ENCODE measurements at places on chromosomes 4 and X.

- DNase-seq = no peak
Measured at GRCh38 chrX:132676561-132677186, 187.8 kb upstream of the MBNL3 start.

DNA sequence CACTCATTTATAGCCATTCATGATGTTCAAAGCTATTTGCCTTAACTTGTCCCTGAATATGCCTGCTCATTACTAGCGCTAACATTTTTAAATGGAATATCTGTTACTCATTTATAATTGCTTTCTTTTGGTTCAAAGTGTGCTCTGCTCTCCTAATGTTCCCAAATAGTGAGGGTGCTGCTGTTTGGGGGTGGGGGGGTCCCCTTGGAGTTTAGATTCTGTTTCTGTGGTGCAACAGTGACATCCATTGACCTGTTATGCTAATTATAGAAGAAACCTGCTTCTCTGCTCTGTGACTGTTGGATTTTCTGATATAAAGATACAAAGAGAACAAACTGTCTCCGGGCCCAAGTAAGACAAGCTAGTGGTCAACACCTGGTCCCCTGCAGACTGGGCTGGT lies 222.4 kb downstream of the SHROOM3 start:
- no peak for DNase-seq

DNA sequence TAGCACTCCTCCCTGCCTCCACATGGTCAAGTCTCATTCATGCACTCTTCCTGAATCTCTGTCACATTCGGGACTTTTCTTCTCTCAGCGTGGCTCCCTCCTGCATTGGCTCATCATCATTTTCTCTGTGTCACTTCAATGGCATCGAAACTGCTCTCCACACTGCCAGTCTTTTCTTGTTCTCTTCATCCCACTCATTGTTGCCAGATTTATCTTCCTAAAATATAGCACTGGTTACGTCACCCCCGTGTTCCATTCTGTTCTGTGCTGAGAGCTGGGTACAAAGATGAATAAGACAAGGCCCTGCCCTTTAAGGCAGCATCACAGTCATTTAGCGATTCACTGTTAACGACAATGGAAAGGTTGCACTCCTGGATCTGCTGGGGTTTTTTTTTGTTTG lies 174.4 kb upstream of the TBC1D9 start:
- DNase-seq = no peak

GRCh38 chr4:139808808-139809756 lies 143.5 kb downstream of the MGST2 start:
- DNase-seq = no peak

DNA sequence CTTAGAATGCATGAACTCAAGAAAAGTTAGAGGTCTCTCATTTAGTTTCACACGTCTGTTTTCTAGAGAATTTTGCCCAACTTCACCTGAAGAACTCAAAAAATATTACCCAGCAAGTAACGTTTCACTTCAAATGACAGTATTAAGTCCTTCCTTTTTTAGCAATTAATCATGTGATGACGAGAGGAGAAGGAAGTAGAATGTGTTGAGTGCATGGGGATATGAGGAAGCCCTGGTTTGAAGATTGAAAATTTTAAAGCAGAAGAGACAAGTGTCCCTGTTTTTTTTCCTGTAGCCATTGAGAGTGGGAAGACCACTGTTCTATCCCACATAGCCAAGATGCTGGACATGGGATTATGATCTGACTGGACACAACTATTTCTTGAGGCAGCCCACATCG lies 406.3 kb upstream of the CPEB2 start:
- no peak for DNase-seq

DNA sequence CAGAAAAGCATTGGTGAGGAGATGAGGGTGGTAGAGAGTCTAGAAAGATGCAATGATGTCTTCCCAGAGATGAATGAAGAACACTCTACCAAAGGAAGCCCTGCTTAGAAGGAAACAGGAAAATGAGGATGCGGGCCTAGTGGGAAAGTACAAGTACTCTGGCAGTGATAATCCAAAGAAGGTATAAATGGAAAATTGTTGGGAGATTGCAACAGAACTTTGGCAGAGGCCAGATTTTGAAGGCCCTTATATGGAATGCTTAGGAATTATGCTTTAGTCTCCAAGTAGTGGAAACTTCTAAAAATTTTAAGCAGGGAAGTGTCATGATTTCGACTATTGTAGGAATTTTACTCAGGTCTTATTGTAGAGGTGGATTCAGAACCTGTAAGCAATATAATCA lies 11.0 kb downstream of the ARSJ start:
- no peak for DNase-seq

DNA sequence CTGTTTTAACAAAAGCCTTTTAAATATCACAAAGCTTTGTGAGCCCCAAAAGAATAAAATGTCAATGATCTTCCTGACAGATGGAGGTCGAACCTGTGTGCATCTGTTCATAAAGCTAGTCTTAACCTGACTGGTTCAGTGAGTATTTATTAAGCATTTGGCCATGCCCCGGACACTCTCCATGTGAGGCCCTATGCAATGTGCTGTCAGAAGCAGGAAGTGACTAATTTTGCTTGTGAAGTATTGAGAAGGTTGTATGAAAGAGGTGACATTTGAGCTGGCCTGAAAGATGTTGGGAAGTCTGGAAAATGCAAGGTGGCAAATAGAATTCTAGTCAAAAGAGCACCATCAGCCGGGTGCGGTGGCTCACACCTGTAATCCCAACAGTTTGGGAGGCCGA lies 171.4 kb downstream of the MSL3 start:
- DNase-seq = no peak

- DNase-seq = no peak
Measured at GRCh38 chr4:133287396-133287795, 138.3 kb downstream of the PCDH10 start.

DNA sequence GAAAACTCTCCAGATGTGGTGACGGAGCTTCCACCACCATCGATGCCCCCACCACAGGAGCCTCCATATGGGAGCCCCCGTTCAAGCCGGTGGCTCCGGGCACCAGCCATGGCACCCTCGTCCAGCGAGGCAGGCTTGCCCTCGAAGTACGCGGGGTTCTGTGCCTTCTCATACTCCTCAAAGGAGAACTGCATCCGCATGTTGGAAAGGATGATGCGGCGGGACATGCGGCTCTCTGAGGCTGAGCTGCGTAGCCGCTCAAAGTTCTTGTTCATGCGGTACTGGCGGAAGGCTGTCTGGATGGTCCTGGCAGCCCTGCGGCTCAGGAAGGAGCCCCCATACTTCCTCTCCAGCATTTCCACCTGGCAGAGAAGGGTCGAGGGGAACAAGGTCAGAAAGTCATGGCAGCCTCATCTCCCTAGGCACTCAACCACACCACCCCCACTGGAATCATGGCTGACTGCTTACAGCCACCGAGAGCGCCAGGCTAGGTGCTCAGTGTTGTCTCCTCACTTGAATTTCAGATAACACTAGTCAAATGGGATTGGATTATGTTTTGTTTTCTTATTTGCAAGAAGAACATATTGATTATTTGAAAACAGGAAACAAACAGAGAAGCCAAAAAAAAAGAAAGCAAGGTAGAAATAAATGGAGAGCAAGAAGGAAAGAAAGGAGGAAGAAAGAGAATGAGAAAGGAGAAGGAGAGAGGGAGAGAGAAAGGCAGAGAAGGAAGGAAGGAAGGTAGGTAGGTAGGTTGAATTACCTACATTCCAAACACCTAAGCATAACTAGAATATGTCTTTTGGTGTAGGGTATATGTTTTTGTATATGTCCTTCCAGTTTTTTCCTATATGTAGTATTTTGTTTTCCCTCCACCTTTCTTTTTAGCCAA lies 26.6 kb downstream of the IQSEC2 start:
- no peak for DNase-seq
